ENCODE measurements at places on chromosomes 5 and 9.

GRCh38 chr5:12837592-12837991 is 933.3 kb upstream of the CTNND2 start:
- no peak for DNase-seq

GRCh38 chr9:7125231-7125630 is 367.5 kb downstream of the KDM4C start:
- DNase-seq: no peak

DNA sequence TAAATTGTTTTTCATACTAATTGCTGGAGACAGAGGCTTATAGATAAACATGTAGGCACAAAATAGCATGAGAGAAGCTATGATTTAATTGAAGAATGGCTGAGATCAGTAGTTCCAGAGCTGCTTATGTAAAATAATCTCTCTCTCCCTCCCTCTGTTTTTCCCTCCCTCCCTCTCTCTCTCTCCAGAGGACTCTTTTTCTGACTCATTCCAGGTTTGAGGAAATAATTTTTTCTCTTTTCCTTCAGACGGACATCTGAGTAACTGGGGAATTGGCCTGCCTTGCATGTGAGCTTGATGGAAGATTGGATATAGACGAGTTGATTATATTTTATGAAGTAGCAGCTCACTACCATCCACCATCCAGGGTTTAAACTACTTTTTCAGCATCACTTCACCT is 35.5 kb downstream of the KCTD16 start:
- no peak for DNase-seq

- DNase-seq: no peak
Observed at GRCh38 chr5:139335811-139336210, 5.8 kb upstream of the PAIP2 start.

DNA sequence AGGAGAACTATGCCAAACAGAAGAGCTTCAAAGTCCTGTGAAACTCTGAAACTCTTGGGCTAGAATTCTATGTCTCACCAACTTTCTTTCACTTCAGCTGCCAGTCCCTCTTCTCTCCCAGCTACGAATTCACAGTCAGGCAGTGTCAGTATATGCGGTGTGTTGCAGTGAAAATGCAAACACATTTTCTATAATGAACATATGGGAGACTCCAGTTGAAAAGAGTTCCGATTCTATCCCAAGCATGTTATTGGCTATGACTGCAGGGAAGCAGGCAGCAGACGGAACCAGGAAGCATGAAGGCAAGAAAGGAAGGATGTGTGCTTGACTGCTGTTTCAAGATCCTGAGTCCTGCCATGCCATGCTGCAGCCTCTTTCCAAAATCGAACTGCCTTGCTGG is 515.7 kb upstream of the TLE4 start:
- DNase-seq: no peak

DNA sequence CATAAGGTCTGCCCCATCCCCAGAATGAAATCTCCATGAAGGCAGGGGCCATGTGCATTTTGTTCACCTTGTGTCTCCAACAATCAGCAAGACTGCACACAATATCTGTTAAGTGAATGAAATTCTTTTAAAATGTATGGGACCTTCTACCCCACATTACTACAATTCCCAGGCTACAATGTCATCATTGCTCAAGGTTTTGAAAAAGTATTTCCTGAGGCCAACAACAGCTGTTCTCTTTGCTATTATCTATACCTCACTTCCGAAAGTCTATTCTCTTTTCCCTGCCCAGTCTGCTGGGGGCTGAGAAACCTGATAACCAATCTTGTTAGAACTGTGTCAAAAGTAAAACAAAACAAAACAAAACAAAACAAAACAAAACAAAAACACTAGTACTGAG is 29.2 kb downstream of the HOMER1 start:
- no peak for DNase-seq

DNA sequence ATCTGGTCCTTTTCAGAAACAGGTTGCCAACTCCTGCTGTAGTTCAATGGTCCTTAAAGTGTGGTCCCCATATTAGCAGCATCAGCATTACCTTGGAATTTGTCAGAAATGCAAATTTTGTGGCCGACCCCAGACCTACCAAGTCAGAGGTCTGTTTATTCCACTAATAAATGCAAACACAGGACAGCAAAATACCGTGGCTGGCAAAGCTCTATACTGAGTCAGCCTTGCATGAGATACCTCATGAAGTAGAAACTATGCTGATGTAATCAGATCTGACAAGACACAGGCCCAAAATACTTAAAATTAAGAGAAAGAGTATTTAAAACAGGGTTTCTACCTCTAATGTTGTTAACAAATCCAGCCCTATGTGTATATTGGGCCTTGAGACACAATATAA is 3.0 kb downstream of the GOLM1 start:
- DNase-seq: no peak

GRCh38 chr5:83789371-83789770 is 68.7 kb upstream of the HAPLN1 start:
- DNase-seq: no peak

- no peak for DNase-seq
Observed at GRCh38 chr5:88688984-88689667, 193.9 kb downstream of the MEF2C start.

- peak; percentile 32 for DNase-seq
Observed at GRCh38 chr9:133008824-133009223, 22.0 kb upstream of the GTF3C5 start.

GRCh38 chr9:85213650-85214607 is 527.8 kb downstream of the AGTPBP1 start:
- no peak for DNase-seq

DNA sequence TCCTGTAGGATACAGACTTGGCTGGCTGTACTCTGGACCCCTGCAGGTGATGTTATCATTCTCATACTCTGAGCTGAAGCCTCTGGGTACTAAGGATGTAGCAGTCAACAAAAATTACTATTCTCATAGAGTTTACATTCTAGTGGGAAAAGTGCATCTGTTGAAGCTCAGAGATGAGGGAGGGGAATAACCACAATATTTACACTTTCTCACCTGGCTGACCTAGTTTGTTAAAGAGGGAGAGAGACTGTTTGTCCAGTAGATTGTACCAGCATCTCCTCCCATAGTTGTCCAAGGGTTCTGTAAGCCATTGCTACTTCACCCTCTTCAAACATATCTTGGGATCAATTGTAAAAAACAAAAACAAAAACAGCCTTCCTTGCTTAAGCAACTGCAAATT is 33.8 kb upstream of the CHD1 start:
- DNase-seq: no peak

DNA sequence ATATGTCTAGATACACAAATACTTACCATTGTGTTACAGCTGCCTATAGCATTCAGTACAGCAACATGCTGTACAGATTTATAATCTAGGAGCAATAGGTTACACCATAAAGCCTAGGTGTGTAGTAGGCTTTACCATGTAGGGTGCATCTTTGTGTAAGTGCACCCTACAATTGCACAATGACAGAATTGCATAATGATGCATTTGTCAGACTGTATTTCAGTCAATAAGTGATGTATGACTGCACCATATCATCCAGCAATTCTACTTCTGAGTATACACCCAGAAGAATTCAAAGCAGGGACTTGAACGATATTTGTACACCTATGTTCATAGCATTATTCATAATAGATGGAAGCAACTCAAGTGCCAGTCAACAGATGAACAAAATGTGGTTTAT is 100.4 kb upstream of the SLC44A1 start:
- peak; percentile 83 for DNase-seq

DNA sequence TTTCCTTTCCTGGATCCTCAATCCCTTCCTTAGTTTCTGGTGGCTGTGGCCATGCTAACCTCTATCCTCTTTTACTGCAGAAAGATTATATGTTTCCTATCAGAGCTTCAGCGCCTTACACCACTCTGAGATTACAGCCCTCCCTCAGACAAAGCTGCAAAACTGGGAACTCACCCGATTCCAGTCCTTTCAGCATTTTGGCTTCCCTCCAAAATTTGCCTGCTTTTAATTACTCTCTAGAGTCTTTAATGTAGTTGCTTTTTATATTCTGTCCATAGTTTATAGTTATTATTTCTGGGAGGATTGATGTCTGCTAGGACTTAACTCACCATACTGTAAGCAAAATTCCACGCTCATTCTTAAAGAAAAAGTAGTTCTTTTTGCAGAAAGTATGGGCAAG is 110.2 kb downstream of the NSG2 start:
- DNase-seq: no peak

DNA sequence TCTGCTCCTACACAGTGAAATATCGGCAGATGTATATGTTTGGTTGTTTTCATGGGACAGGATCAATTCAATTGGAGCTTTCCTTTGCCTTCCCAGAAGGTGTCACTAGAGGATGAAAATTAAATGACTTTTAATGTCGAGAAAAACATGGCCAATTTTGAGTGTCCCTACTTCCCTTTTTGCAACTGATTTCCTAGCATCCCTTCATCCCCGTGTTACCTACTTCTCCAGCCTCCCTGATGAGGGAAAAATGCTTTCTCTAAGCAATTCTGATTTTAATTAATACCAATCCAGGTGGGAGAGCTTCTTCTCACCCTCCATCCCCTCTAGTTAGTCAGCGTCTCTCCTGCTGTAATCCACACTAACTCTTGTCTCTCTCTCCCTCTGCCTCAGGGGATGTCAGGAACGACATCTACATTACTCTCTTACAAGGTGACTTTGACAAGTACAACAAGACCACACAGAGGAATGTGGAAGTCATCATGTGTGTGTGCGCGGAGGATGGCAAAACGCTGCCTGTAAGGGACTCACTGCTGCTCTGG is 64.9 kb downstream of the DOCK2 start:
- DNase-seq: no peak

DNA sequence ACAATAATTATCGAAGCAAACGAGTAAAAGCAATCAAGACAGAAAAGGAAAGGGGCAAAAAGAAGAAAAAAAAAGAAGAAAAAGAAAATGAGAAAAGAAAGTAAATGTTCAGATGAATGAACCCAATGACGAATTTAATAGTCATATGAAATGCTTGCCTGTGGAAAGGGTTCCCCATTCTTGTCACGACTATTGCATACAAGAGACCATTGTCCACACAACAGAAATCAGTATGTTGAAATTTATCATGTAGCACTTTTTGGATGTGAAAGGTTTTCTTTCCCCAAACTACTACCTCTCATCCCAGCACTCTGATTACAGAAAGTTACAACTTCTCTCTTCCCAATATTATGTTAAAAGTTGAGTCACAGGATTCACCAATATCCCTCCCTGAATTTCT is 162.4 kb downstream of the ZDHHC21 start:
- no peak for DNase-seq

DNA sequence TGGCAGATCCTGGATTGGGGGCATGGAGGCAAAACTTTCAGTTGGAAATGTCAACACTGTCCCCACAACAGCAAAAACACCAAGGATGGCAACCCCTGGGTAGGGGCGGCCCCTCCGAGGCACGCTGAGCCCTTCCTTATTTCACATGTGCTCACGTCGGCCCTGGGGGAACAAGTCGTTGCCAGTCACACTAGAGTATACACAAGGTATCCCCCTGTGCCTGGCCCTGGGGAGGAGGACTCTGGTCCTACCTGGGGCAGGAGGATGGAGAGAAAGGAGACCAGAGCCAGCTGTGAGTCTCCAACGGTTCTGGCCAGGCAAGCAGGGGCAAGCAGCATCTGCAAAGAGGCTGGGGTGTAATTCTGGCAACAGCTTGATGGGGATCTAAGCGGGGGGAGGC is 126.9 kb upstream of the FOXD4L5 start:
- no peak for DNase-seq

DNA sequence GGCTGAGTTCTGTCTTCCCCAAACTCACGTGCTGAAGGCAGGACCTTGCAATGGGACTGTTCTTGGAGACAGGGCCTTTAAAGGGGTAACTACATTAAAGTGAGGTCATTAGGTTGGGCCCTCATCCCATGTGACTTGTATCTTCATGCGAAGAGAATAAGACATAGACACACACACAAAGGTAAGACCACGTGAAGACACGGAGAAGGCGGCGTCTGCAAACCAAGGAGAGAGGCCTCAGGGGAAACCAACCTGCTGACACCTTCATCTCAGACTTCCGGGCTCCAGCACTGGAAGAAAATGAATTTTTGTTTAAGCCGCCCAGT is 50.7 kb upstream of the KCNMB1 start:
- DNase-seq: no peak

GRCh38 chr5:98679963-98680362 is 93.5 kb upstream of the RGMB start:
- no peak for DNase-seq

DNA sequence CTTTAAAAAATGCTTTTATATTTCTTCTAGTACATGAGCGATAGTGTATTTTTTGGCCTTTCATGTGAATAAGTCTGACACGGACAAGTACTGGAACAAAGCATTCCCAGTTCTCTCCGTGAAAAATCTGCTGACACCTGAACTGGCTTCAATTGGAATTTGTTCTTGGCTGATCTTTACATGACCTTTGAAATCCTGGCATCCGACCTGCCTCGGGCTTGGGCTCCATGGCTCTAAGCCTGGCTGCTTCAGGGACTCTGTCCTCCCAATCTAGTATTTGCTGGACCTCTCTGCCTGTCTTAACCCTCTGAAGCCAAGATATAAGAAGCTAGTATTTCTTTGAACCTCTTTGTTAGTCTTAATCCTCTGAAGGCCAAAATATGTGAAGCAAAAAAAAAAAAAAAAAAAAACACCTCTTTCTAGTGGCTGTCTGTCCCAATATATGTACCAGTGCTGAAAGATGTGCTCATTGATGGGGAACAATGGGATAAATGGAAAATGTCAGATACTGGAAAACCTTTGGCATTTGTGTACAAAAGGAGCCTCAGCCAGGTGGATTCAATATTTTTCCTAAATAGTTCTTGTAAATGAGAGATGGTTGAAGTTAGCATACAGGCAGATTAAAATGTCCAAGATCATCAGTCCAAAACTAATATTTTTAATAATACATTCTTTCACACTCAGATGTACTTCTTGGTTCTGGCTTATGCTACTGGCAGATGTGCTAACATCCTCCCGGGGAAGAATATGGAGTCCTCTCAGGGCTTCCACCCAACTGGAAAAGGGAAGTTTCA is 470.6 kb downstream of the TUSC1 start:
- DNase-seq: no peak

DNA sequence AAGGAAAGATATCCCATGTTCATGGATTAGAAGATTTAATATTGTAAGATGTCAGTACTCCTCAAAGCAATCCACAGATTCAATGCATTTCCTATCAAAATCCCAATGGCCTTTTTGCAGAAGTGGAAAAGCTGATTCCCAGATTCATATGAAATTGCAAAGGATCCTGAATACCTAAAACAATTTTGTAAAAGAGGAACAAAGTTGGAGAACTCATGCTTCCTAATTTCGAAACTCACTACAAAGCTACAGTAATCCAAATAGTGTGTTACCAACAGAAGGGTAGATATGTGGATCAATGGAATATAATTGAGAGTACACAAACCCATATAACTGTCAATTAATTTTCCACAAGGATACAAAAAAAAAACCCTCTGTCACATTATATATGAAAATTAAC is 154.3 kb upstream of the ZNF618 start:
- peak; percentile 26 for DNase-seq

DNA sequence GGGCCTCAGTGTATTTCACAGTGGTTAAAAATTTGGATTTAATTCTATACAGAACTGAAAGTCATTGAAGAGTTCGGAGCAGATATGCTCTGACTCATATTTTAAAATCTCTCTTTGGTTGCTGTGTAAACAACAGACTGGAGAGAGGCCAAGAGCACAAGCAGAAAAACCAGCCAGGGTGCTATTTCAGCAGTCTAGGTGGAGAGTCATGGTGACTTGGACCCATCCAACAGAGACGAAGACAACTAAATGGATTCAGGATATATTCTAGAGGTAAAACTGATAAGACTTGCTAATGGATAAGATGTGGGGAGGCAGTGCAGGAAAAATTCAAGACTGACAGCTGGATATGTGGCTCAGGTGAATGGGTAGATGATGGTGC is 168.9 kb downstream of the MAPKAP1 start:
- DNase-seq: no peak

Data from inflammatory macrophage treated with lipopolysaccharide for 1 hour (primary cell).